RPMI7951 (cell line): ENCODE measurements at places on chromosomes 7 and 10. TPM values are rescaled to one million over a fixed set of nuclear protein-coding genes. Genes with fewer than 3 reads are reported as not detected.

The SPDYE2 gene
- not detected in 2 replicates for total RNA-seq

GRCh38 chr10:71072131-71072822, 140.1 kb upstream of the UNC5B start:
- DNase-seq: no peak

- no peak for DNase-seq
These were observed 62.5 kb downstream of the R3HCC1L start for GRCh38 chr10:98196985-98197384.

DNA sequence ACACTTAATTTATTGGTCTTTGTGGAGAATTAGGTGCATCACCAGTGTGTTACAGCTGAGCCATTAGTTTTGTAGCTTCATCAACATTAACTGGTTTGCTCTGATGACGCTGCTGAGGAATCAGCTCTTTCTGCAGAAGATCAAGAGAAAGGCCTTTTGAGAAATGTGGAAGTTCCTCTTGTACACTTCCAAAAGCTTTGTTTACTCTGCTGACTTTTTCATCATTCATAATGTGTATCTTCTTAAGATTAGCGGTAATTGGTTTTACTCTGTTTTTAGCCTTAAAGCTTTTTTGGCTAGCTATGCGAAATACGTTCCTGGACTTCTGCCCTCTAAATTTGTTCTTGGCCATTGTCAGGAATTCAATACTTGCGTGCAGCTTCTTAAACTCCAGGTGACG, 8.2 kb upstream of the PHYH start:
- no peak for DNase-seq

DNA sequence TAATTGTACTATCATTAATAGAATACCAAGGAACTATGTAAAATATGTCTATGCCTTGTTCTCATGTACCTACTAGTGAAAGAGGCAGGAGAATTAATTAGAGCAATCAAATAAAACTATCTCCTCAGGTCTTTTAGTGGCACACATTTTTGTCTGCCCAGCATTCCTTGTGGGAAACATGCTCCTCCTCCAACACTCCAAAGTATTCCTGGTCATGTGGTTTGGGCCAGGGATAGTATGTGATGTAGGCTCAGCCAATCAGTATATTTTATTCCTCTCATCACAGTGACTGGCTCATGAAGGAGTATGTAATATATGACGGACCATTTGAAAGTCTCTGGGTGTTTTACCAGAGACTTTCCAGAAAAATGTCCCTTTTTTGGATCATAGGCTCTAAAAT, 16.7 kb upstream of the SYPL1 start:
- DNase-seq: peak; percentile 14

DNA sequence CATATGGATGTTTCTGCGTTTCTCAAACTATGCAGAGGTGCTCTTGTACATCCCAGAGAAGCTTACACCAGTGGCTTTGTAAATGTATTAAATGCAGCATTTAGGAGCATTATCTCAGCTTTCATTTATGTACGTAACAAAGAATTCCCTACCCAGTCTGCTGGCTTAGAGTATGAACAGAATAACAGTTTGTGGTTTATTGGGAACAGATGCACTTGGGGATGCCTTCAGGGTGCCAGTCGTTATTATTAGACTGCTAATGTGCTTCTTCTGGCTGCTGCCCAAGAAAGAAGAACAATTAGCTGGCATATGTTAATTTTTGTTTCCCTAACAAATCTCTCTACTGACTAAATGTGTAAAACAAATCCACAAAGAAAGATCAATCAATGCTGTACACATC, 241.9 kb downstream of the FOXP2 start:
- no peak for DNase-seq

- no peak for DNase-seq
These were observed 8.1 kb upstream of the RABGEF1 start for GRCh38 chr7:66732439-66732838.

DNA sequence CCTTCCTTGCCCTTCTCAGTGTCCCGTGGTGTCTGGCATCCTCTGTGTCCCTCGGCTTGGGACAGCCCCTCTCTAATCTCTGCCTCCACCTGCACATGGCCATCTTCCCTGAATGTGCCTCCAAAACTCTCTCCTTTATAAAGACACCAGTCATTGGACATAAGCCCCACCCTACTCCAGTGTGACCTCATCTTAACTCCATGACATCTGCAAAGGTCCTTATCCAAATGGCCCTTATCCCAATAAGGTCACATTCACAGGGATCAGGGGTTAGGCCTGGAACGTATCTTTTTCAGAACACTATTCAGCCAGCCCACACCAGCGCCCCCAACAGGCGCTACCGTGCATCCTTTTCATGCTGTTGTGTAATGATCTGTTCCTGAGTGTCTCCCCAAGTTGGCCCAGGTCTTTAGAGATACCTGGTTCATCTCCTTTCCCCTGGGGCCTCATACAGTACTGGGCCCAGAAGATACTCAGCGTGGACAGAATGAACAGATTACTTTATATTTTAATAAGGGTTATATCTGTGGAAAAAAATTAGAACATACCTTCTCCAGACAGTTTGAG, 132.6 kb upstream of the ADAM12 start:
- DNase-seq: no peak

DNA sequence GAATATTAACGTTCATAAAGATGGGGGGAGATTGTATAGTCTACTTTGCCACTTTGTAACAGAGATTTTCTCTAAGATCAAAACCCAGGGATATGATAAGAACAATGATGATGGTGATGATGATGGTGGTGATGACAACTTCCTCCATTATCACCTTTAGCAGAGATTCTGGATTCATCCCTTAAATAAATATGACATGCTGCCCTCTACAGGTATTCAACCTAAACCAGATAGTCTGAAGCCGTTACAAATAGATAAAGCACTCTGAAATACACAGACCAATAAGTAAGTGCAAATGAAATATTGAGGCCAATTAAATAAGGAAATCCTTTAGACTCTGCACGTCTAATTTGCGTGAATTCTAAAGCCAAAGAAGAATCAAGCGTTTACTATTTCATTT, 211.5 kb downstream of the CREB5 start:
- no peak for DNase-seq

- no peak for DNase-seq
These were observed 195.0 kb downstream of the HGF start for GRCh38 chr7:81574723-81575326.

DNA sequence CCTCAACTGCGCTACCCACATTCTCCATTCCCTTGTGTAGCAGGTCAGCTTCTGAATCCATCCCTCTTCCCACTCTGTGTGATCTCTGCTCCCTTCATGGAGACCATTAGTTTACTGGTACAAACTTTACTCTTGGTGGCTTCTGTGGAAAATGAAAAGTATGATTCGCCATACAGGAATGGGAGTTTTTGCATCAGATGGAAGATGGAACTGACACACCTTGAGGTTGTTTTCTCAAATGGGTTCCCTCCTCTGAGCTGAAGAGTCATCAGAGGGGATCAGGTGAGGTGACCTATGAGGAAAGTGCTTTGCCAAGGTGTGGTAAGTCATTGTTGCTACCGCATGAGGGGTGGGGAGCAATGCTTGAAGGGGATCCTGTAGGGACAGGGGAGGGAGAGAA, 266.8 kb downstream of the INHBA start:
- DNase-seq: peak; percentile 20

DNA sequence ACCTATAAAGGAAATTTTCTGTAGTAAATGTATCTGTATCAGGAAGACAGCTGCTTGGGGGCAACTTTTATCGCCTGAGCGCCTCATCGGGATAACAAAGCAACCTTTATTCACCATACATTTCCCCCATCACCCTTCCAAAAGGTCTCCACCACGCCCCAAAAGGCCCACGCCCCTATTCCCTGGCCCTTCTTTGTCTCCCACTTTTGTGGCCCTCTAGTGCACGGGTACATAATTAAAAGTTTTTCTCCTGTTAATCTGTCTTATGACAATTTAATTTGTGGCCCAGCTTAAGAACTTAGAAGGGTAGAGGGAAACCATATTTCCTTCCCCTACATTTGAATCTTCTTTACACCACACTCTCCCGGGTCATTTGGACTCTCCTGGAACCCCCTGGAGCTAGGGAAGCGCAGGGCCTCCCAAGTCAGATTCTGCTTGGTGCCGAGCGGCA, 625 bp downstream of the RP9 start:
- DNase-seq: peak; percentile 31

- no peak for DNase-seq
These were observed 54.0 kb upstream of the CACUL1 start for GRCh38 chr10:118808601-118809356.

The RNF32 gene
- 1.3 and 1.7 TPM in 2 replicates for total RNA-seq

The OR2A5 gene
- not detected in 2 replicates for total RNA-seq

GRCh38 chr7:124840435-124840834, 74.8 kb upstream of the GPR37 start:
- DNase-seq: no peak

DNA sequence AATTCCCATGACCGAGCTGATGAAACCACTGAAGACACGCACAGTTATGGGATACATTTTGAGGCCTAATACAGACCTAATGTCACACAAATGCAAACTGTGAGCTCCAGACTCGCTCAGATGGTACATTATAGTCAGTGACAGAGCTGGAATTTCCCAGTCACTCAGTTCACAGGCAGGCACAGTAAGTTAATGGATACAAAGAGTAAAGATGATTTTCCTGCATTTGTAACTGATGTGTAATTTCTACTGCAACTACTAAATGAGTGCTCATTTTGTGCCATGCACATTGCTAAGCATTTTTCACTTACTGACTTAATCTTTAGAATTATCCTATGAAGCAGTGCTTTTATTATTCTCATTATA, 56.5 kb downstream of the ENO4 start:
- no peak for DNase-seq

GRCh38 chr10:118926072-118926417, 103.5 kb upstream of the NANOS1 start:
- DNase-seq: no peak

The AMZ1 gene
- total RNA-seq: 4.9 and 8.5 TPM in 2 replicates

DNA sequence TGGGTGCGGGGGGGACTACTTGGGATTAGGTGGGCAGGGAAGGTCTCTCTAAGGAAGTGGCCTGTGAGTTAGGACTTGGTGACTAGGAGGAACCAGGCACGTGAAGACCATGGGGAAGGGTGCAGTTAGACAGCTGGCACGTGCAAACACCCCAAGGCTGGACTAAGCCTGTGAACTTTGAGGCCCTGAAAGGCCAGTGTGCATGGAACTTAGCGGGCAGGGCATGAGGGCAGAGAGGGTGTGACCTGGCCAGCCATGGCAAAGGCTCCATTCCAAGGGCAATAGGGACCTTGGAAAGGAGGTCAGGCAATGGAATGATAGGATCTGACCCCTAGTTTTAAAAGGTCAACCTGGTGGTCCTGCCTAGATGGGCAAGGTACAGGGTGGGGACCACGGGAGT, 158.4 kb upstream of the PCBD1 start:
- no peak for DNase-seq

DNA sequence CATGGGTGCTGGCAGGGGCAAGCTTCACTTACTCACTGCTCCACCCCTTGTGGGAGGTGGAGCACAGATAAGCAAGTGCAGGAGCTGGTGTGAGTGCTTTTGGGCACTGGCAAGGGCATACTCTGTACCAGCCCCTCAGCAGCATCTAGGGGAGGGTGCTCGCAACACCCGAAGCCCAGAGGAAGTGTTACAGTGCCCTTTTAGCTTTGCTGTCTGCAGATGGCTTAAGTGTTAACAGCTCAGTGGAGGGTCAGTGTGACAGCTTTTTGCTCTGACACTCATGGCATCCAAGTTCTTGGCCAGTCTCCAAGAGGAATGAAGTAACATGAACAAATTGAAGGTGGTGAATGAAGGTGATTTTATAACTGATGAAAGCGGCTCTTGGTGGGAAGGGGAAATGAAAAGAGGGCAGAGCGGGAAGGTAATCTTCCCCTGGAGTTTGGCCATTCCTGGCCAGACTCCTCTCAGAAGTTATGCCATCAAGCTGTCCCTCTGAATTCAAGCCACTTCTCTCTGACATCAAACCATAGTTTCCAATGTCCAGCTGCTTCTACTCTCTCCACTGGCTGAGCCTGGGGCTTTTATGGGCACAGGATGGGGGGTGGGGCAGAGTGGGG, 862.5 kb downstream of the KCNMA1 start:
- DNase-seq: no peak

DNA sequence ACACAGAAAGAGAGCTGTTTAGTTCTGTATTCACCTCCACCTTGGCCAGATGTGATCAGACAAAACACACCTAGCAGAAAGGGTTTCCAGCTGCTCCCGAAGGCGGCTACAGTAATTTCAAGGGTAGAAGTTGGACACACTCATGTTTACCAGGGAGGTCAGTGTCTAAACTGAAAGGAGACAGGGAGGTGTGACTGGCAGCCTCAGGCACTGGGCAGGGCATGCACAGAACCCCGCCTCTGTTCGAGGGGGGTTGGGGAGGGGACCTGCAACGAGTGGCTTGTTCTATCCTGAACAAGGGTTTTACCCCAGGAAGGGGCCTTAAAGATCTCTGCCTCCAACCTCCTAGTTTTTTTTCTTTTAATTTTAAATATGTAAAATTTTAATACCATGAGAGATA, 49.6 kb downstream of the BPGM start:
- DNase-seq: peak; percentile 81

DNA sequence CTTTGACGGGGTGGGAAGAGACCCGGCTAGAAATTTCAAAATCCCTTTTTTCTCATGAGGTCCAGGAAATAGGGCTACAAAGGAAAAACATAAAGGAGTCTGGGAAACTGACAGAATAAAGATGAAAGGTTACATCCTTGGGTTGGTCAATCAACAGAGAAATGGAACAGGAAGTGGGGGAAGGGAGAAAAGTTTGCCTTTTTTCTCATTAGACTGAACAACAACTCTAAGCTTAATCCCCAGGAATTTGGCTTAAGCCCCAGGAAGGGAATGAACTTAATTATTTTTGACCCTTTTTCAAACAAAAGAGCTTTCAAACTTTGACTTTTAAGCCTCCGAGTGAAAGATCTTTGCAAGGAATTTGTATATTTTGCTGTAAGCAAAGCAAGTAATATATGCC, 32.7 kb downstream of the LGI1 start:
- DNase-seq: no peak

GRCh38 chr10:122113945-122114747, 125.2 kb downstream of the TACC2 start:
- no peak for DNase-seq

GRCh38 chr10:14550471-14550981, 219.8 kb upstream of the FRMD4A start:
- DNase-seq: no peak

The PRPS1L1 gene
- total RNA-seq: not detected in 2 replicates

GRCh38 chr7:4631380-4632179, 50.5 kb upstream of the FOXK1 start:
- DNase-seq: peak; percentile 86

- no peak for DNase-seq
These were observed 18.4 kb upstream of the AKR1C1 start for GRCh38 chr10:4944841-4945240.

- no peak for DNase-seq
These were observed 321.6 kb upstream of the LRRTM3 start for GRCh38 chr10:66604195-66604594.

DNA sequence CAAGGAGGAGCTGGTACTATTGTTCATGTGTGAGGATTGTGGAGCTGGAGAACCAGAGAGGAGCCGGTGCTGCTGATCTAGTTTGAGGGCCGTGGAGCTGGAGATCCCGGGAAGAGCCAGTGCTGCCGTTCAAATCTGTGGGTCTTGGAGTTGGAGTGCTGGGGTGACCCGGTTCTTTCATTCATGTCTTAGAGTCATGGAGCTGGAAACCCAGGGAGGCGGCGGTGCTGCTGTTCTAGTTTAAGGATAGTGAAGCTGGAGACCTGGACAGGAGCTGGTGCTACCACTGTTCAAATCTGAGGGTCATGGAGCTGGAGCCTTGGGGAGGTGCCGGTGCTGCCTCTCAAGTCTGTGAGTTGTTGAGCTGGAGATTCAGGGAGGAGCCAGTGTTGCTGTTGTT, 88.5 kb upstream of the ZNF479 start:
- no peak for DNase-seq
